ENCODE measurements at places on chromosomes 2 and 18. TPM values are rescaled to one million over a fixed set of nuclear protein-coding genes. Genes with fewer than 3 reads are reported as not detected.
A peak's percentile ranks its signal among the peaks of the same experiment; 100 is the strongest.

- H3K27ac ChIP-seq, result no peak overlapping the region
- H3K4me3 ChIP-seq, result no peak overlapping the region
- H3K36me3 ChIP-seq, result no peaks in the 10 kb centered on the region
- no peaks in the 10 kb centered on the region for H3K27me3 ChIP-seq
Observed at GRCh38 chr18:78494204-78495085, 485.2 kb upstream of the SALL3 start.

Gene AGXT
- not detected for total RNA-seq

Gene RIT2
- not detected for total RNA-seq

GRCh38 chr2:53884883-53885282 is 25.1 kb upstream of the GPR75 start:
- no peak overlapping the region for H3K27ac ChIP-seq
- H3K4me3 ChIP-seq, result no peak overlapping the region
- peaks cover 3% of the 10 kb centered on the region for H3K4me1 ChIP-seq
- H3K36me3 ChIP-seq, result peaks cover 58% of the 10 kb centered on the region
- H3K27me3 ChIP-seq, result no peaks in the 10 kb centered on the region

- DNase-seq, result no peak
- no peaks in the 10 kb centered on the region for H3K36me3 ChIP-seq
- H3K4me1 ChIP-seq, result peaks cover 2% of the 10 kb centered on the region
- H3K27ac ChIP-seq, result no peak overlapping the region
- H3K27me3 ChIP-seq, result peaks cover 29% of the 10 kb centered on the region
- H3K4me3 ChIP-seq, result no peak overlapping the region
Observed at GRCh38 chr18:644395-645004, 13.0 kb upstream of the TYMS start.

GRCh38 chr2:103293742-103294077 is 531.9 kb downstream of the TMEM182 start:
- H3K4me1 ChIP-seq, result no peaks in the 10 kb centered on the region
- DNase-seq, result no peak
- no peak overlapping the region for H3K4me3 ChIP-seq
- no peaks in the 10 kb centered on the region for H3K36me3 ChIP-seq
- H3K27ac ChIP-seq, result no peak overlapping the region
- H3K27me3 ChIP-seq, result peaks cover 8% of the 10 kb centered on the region

DNA sequence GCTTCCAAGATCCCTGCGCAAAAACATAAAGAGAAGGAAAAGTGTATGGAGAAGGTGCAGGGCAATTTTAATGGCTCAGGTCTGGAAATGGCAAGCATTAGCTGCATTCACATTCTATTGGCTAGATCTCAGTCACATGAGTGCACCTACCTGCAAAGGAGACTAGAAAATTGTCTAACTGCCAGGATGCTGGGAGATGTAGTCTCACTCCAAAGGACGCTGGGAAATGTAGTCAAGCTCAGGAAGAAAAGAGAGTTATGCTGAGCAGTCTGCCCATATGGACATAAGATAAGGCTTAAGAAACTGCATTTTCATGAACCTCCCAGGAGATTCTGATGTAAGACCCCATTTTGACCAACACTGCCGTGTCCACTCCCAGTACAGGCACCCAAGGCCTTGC is 9.5 kb upstream of the KLHL29 start:
- H3K36me3 ChIP-seq, result no peaks in the 10 kb centered on the region
- DNase-seq, result no peak
- peaks cover 24% of the 10 kb centered on the region for H3K27me3 ChIP-seq
- peaks cover 14% of the 10 kb centered on the region for H3K4me1 ChIP-seq
- no peak overlapping the region for H3K27ac ChIP-seq

GRCh38 chr2:165401285-165401852 is 68.1 kb upstream of the CSRNP3 start:
- H3K4me1 ChIP-seq, result peaks cover 2% of the 10 kb centered on the region
- H3K4me3 ChIP-seq, result no peak overlapping the region
- no peak for DNase-seq

DNA sequence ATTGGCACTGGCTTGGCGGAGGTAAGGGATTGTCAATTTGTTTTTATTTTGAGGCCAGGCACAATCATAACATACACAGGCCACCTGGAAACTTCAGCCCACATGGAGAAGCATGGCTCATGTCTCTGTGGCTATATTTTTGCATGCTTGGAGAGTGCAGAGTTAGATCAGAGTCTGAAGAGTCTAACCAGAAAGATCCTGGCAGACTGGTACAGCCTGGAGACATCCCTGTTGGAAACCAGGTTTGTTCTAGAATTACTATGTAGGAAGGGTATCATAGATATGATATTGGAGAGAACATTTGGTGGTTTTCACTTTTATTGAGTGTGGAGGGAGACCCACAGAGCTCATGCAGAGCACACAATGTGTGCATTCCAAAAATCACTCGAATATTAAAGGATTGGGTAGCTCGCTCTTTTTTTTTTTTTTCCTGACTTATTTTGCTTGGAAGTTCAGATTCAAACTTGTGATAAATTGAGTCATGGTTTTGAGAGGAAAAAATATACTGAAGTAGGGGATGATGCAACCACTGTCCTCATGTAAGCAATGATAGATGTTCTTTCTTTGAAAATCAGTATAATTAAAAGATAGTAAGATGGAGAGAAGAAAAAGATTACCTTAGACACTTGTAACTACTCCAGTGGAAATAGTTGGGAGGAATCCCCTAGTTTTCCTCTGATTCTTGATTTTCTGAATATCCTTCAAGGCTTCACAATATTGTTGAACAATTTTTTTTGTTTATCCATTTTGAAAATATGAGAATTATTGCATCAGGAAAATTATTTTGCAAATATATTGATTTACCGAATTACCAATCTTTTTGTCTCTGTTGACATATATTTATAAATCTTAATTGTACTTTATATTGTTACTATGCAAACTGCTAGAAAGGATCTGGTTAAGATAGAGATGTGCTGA is 185.7 kb upstream of the ZEB2 start:
- DNase-seq, result no peak
- H3K27me3 ChIP-seq, result no peaks in the 10 kb centered on the region
- H3K4me3 ChIP-seq, result no peak overlapping the region
- H3K4me1 ChIP-seq, result no peaks in the 10 kb centered on the region
- H3K36me3 ChIP-seq, result no peaks in the 10 kb centered on the region

Gene CDKL4
- 1.2 TPM for total RNA-seq

DNA sequence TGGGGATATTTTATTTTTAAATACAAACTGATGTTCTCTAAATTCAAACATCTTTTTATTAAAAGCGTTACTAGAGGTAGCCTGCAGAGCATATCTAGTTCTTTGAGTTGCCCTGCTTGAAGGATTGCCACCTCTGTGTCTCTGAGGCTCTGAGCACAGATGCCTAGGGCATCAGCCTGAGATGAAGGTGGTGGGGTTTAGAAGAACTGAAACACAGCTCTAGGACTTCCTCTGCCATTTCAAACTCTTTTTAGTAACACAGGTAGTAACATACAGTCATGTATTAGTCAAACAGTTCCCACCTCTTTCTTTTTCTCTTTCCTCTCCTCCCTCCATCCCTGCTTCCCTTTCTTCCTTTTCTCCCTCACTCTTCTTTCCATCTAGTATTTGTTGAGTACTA is 57.6 kb downstream of the TTC21B start:
- H3K4me3 ChIP-seq, result no peak overlapping the region
- H3K27me3 ChIP-seq, result no peaks in the 10 kb centered on the region
- H3K27ac ChIP-seq, result no peak overlapping the region
- no peak for DNase-seq
- peaks cover 30% of the 10 kb centered on the region for H3K36me3 ChIP-seq
- H3K4me1 ChIP-seq, result peaks cover 5% of the 10 kb centered on the region

DNA sequence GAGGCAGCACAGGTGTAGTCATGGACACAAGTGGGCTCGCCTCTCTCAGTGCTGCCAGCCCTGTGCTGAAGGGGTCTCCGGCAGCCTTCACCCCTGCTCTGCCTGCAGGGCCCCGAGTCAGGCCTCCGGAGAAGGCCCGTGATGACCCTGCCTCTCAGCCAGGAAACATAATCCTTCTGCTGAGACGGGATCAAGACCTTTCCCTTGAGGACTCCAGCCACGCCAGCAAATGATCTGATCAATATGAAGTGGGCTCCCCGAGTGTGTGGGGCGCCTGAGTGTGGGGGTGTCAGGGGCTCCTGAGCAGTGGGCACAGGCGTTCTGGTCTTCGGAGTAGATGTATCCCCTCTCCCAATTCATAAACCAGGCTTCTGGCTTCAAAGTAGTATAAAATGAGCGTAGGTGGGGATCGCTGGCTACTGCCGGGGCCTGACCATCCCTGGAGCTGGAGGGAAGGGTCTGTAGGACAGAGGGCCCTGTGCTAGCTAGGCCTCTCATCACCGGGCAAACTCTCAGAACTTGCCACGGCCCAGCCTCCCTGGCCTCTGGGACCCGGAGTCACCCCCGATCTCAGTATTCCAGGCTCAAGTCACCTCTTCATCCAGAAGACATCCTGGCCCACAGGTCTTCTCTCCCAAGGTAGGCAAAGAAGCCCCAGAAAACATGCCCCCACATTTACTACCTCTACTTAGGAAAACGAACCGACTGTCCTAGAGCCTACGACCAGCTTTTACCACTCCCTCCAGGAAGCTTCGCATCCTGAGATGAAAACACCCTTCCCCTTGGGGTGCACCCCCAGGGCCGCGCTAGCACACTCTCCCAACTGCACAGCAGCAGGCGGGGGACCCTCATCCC is 33.6 kb downstream of the CRACDL start:
- H3K4me3 ChIP-seq, result no peak overlapping the region
- DNase-seq, result no peak
- no peaks in the 10 kb centered on the region for H3K36me3 ChIP-seq
- peaks cover 10% of the 10 kb centered on the region for H3K27me3 ChIP-seq
- no peaks in the 10 kb centered on the region for H3K4me1 ChIP-seq
- no peak overlapping the region for H3K27ac ChIP-seq

GRCh38 chr2:21489080-21489479 is 365.3 kb downstream of the TDRD15 start:
- H3K4me3 ChIP-seq, result no peak overlapping the region
- H3K4me1 ChIP-seq, result no peaks in the 10 kb centered on the region
- no peak for DNase-seq
- H3K27ac ChIP-seq, result no peak overlapping the region
- H3K36me3 ChIP-seq, result no peaks in the 10 kb centered on the region

Gene LAMA1
- total RNA-seq, result not detected

Gene NCL
- total RNA-seq, result 462 TPM

DNA sequence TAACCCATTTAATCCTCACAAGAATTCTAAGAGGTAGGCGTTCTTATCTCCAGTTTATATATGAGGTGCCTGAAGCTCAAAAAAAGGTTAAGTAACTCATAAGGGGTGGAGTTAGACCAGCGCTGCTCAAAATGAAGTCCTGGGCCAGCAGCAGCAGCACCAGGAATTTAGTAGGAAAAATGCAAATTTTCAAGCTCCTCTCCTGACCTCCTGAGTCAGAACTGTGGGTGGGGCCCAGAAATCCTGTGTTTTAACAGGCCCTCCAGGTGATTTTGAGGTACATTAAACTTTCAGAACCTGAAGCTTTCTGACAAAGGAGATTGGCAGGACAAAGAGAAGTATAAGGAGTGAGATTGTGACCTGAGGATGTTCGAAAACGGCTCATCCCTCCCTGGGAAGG is 66.0 kb upstream of the CCDC85A start:
- H3K4me1 ChIP-seq, result no peaks in the 10 kb centered on the region
- no peak overlapping the region for H3K4me3 ChIP-seq

DNA sequence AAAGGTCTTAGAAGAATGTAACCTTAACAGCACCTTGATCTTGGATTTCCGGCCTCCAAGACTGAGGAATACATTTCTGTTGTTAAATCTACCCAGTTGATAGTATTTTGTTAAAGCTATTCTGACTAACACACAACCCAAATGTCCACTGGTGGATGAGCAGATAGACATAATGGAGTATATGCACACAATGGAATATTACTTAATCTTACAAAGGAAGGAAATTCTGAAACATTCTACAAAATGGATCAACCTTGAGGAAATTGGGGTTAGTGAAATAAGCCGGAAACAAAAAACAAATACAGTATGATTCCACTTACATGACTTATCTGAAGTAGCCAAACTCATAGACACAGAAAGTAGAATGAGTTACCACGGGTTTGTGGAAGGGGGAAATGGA is 168.7 kb downstream of the ZNF804A start:
- H3K4me3 ChIP-seq, result no peak overlapping the region
- no peak overlapping the region for H3K27ac ChIP-seq
- H3K4me1 ChIP-seq, result no peaks in the 10 kb centered on the region
- H3K27me3 ChIP-seq, result no peaks in the 10 kb centered on the region
- DNase-seq, result no peak
- H3K36me3 ChIP-seq, result no peaks in the 10 kb centered on the region

DNA sequence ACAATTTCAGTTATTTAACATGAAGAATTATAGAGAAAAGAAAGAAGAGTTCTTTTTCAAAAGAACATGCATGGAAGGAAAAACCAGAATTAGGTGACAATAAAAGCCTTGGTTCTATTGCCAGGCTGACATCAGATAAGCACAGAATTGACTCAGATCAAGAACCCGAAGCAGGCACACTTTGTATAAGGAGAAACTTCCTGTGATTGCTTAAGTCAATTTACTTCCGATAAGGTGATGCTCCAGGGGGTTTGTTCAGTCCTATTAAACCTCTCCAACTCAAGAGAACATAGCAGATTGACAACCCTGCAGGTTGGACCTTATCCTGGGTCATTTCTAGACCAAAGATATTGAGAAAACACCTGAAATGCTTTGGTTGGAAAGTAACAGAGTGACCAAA is 31.4 kb downstream of the GAREM1 start:
- no peak overlapping the region for H3K27ac ChIP-seq
- H3K36me3 ChIP-seq, result no peaks in the 10 kb centered on the region
- no peaks in the 10 kb centered on the region for H3K4me1 ChIP-seq
- H3K27me3 ChIP-seq, result peaks cover 9% of the 10 kb centered on the region
- no peak for DNase-seq
- no peak overlapping the region for H3K4me3 ChIP-seq

DNA sequence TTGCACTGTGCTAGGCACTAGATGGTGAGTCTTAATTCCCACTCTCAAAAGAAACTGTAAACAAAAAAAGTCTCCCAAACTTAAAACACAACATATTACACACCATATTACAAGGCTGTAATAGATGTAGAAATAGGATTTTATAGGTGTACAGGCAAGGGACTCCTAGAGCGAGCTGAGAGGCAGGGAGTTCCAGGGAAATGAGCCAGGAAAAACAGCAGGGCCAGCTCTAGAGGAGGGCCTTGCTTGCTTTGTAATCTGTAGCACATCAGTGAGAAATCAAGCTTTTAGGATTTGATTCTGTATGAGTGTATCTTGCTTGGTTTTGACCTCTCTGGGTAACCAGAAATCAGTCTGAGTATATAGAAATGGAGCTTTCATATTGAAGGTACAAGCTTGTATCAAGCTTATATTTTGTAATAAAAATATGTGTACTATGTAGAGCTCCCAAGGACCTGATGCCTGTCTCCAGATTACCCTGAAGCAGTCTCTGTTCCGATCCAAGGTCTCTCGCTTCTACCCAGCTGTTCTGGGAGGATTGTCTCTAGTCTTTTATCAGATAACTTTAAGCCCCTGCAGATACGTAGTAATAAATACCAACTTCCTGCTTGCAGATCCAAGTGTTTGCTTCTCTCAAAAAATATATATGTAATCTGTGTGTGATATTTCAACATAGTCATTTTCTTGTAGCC is 73.0 kb downstream of the MYO1B start:
- peaks cover 2% of the 10 kb centered on the region for H3K36me3 ChIP-seq
- H3K27me3 ChIP-seq, result peaks cover 14% of the 10 kb centered on the region
- peaks cover 22% of the 10 kb centered on the region for H3K4me1 ChIP-seq
- H3K4me3 ChIP-seq, result no peak overlapping the region

Gene SIGLEC15
- not detected for total RNA-seq

- no peaks in the 10 kb centered on the region for H3K27me3 ChIP-seq
- H3K4me3 ChIP-seq, result peak overlapping the region; percentile 28
- no peaks in the 10 kb centered on the region for H3K36me3 ChIP-seq
- H3K4me1 ChIP-seq, result peaks cover 4% of the 10 kb centered on the region
- H3K27ac ChIP-seq, result peak overlapping the region; percentile 30
Observed at GRCh38 chr18:69580107-69580506, 179.4 kb downstream of the DOK6 start.

All from activated naive CD8-positive, alpha-beta T cell treated with anti-CD3 and anti-CD28 coated beads, Interleukin-2, amount 10 ng/mL, durations not matched to agents 7 days and 5 days (primary cell).